ENCODE measurements at places on chromosomes 1 and 21. TPM values are rescaled to one million over a fixed set of nuclear protein-coding genes. Genes with fewer than 3 reads are reported as not detected.

Gene OR2M3
- not detected for total RNA-seq

Gene GJA5
- 14.3 TPM for total RNA-seq

Gene FAM177B
- total RNA-seq, result 0.82 TPM

Gene SPATA6
- total RNA-seq, result 18.3 TPM

Gene KAZN
- 12.1 TPM for total RNA-seq

Gene GLIS1
- not detected for total RNA-seq

Gene AMY1A
- total RNA-seq, result not detected

Gene C1orf74
- 1.5 TPM for total RNA-seq

Gene UQCRH
- total RNA-seq, result 301 TPM

Gene LCE1F
- total RNA-seq, result not detected

Gene ACTN2
- 0.57 TPM for total RNA-seq

Gene OR2L5
- 0.22 TPM for total RNA-seq

Gene AMY2B
- total RNA-seq, result 66.3 TPM

Gene AQP10
- total RNA-seq, result not detected

Gene RGS4
- total RNA-seq, result 0.22 TPM

Gene SGIP1
- total RNA-seq, result 5.9 TPM

Gene TNFAIP8L2
- 14.3 TPM for total RNA-seq

Gene RGS8
- total RNA-seq, result not detected

Gene SMPDL3B
- 1.1 TPM for total RNA-seq

Gene SDF4
- total RNA-seq, result 108 TPM

Gene LCA5L
- total RNA-seq, result 0.66 TPM

Gene BARHL2
- not detected for total RNA-seq

Gene OR2L13
- total RNA-seq, result not detected

Gene SERINC2
- total RNA-seq, result 4.5 TPM

Gene PIK3R3
- total RNA-seq, result 60.3 TPM

Gene MAP3K21
- total RNA-seq, result 1.3 TPM

Gene CKS1B
- 40.3 TPM for total RNA-seq

Gene ANGPTL1
- total RNA-seq, result 71.9 TPM

Gene DNAI4
- 5.3 TPM for total RNA-seq

Gene TNNT2
- total RNA-seq, result not detected

Gene GNG12
- 102 TPM for total RNA-seq

Gene LRRN2
- 0.17 TPM for total RNA-seq

Gene SLC6A17
- not detected for total RNA-seq

Gene IL19
- total RNA-seq, result not detected

Gene KCNA3
- total RNA-seq, result 2.2 TPM

Gene INTS7
- total RNA-seq, result 6.2 TPM

All from subcutaneous adipose tissue (tissue), 4 donors.